ENCODE measurements at places on chromosomes 4 and X. TPM values are rescaled to one million over a fixed set of nuclear protein-coding genes. Genes with fewer than 3 reads are reported as not detected.

GRCh38 chr4:101155945-101156344 is 191.4 kb downstream of the PPP3CA start:
- no peaks in the 10 kb centered on the region for H3K36me3 ChIP-seq
- no peak for DNase-seq
- no peak overlapping the region for H3K27ac ChIP-seq

DNA sequence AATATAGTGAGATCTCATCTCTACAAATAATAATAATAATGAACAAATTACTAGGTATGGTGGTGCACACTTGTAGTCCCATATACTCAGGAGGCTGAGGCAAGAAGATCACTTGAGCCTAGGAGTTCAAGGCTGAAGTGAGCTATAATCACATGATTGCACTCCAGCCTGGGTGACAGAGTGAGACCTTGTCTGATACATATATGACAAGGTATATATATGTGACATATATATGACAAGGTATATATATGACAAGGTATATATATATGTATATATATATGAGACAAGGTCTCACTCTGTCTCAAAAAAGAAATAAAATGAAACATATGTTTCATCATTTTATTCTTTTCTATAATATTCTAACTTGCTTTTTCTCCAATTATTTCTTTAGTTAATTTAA is 278.1 kb upstream of the TET2 start:
- no peak overlapping the region for H3K4me3 ChIP-seq
- H3K36me3 ChIP-seq = no peaks in the 10 kb centered on the region
- DNase-seq = no peak
- H3K27ac ChIP-seq = no peak overlapping the region
- H3K27me3 ChIP-seq = no peaks in the 10 kb centered on the region

Gene CLNK
- not detected for total RNA-seq

DNA sequence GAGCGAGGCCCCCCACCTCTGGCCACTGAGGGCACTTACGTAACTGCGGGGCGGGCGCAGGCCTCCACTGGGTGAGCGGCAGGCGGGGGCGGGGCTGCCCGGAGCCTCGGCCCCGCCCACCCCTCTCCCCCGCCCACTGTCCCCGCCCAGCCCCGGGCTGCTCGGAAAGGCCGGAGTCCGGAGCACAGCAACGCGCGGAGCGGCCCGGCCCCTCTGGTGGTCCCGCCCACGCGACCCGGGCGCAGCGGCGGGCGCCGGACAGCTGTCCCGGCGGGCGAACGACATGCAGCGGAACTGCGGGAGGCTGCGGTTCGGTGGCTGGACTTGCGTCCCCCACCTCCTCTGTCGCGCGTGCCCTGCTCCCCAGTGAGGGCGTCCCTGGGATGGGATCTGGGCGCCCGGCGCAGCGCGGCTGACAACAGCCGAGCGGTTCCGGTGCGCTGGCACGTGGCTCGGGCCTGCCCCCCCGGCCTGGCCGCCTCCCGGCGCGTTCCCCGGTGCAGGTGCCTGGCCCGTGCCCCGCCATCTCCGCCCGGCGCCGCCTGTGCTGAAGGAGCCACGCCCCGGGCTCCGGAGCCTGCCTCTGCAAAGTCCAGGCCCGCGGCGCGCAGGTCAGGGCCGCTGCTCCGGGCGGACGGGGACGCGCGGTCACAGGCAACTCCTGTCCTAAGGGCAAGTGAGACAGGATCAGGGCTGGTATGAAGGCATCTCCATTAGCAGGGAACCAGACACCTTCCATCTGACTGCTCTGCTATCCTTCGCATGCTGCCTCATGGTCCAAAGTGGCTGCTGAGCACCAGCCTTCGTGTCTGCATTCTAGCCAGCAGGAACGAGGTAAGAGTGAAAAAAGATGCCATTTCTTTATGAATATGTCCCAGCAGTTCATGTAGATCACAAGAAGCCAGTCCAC is 21.8 kb upstream of the JAKMIP1 start:
- H3K27ac ChIP-seq = no peak overlapping the region
- no peaks in the 10 kb centered on the region for H3K27me3 ChIP-seq
- no peaks in the 10 kb centered on the region for H3K36me3 ChIP-seq

GRCh38 chrX:56066016-56066415 is 166.1 kb upstream of the KLF8 start:
- H3K27ac ChIP-seq = no peak overlapping the region
- DNase-seq = no peak
- no peak overlapping the region for H3K4me3 ChIP-seq
- H3K36me3 ChIP-seq = no peaks in the 10 kb centered on the region

- DNase-seq = no peak
- H3K4me1 ChIP-seq = no peaks in the 10 kb centered on the region
- no peak overlapping the region for H3K27ac ChIP-seq
- no peak overlapping the region for H3K4me3 ChIP-seq
Observed at GRCh38 chrX:130321550-130321949, 18.2 kb upstream of the SLC25A14 start.

Data from SJCRH30 (cell line).